ENCODE measurements at places on chromosomes 4 and X. TPM values are rescaled to one million over a fixed set of nuclear protein-coding genes. Genes with fewer than 3 reads are reported as not detected.

GRCh38 chr4:84498203-84498934 lies 723 bp downstream of the NKX6-1 start:
- H3K27ac ChIP-seq, result no peak overlapping the region
- peak overlapping the region; percentile 41 for H3K4me3 ChIP-seq
- no peak for DNase-seq
- no peaks in the 10 kb centered on the region for H3K36me3 ChIP-seq

DNA sequence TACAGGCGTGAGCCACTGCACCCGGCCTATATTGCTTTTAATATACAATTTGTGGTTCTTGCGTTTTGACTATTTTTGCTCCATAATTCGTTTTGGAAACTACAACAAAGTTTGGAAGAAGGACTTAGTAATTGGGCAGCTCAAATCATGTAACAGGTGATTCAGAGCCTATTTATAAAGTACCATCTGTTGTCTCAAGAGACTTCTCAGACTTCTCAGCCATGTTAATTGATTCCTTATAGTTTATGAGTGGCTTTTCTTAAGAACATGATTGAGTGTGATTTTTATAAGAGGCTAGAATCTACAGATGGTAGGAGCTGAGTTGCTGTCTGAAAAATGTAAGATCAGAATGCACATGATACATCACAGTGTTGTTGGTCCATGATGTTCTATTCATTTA lies 240.2 kb downstream of the ADGRL3 start:
- no peaks in the 10 kb centered on the region for H3K27me3 ChIP-seq
- DNase-seq, result no peak
- H3K4me1 ChIP-seq, result no peaks in the 10 kb centered on the region

- H3K4me3 ChIP-seq, result no peak overlapping the region
- no peaks in the 10 kb centered on the region for H3K4me1 ChIP-seq
- DNase-seq, result peak; percentile 52
- H3K27ac ChIP-seq, result no peak overlapping the region
Measured at GRCh38 chrX:69024931-69025330, 140.3 kb downstream of the PJA1 start.

DNA sequence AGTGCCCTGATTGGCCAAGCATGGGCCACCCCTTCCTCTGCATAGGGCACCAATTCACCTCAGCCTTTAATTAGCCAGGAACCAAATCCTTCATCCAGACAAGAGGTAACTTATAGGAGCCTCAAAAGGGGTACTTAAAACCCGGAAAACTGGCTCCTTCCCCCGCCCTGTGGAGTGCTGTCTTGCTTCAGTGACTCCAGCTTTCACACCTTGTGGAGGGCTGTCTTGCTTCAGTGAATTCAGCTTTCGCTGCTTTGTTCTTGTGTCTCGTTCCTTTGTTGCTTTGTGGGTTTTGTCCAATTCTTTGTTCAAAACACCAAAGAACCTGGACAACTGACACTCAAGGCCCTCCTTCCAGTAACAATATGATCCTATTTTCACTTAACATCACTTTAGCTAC lies 82.2 kb upstream of the FRG1 start:
- no peaks in the 10 kb centered on the region for H3K36me3 ChIP-seq
- no peak overlapping the region for H3K27ac ChIP-seq
- no peaks in the 10 kb centered on the region for H3K4me1 ChIP-seq
- no peak for DNase-seq
- no peaks in the 10 kb centered on the region for H3K27me3 ChIP-seq
- no peak overlapping the region for H3K4me3 ChIP-seq

DNA sequence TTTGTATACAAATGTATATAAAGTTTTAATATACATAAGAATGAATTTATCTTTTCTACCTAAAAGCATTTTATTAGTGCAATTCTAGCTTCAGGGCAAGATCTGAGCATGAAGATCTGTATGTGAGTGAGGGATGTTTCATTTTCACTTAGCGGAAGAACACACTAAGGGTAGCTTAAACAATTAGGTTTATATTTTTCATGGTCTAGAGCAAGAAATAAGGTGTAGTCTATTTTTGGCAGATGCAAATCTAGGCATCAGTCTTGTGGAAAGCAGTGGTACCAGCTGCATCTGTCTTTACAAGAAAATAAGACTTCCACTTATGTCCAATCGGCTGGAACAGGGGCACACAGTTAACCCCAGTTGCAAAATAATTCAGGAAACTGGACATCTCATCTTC lies 433.3 kb downstream of the ADAM29 start:
- no peak for DNase-seq
- H3K4me3 ChIP-seq, result no peak overlapping the region
- no peaks in the 10 kb centered on the region for H3K36me3 ChIP-seq
- no peak overlapping the region for H3K27ac ChIP-seq

DNA sequence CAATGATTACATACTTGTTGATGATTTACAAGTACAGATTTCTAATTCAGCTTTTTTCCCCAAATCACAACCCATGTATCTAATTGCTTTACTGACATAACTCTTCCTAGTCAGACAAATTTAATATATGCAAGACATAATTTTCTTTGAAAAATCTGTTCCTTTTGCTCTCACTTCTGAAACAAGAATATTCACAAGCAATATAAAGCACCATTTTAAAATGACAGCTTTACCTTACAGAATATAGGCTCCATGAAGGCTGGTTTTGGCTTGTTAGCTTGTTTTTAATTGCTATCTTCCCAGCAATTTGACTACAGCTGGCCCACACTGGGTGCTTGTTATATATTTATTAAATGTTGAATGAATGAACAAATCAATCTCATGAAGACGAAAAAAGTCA lies 24.5 kb downstream of the GPM6A start:
- H3K36me3 ChIP-seq, result no peaks in the 10 kb centered on the region
- no peaks in the 10 kb centered on the region for H3K27me3 ChIP-seq
- no peaks in the 10 kb centered on the region for H3K4me1 ChIP-seq
- DNase-seq, result no peak

- no peaks in the 10 kb centered on the region for H3K27me3 ChIP-seq
- no peaks in the 10 kb centered on the region for H3K36me3 ChIP-seq
- no peak for DNase-seq
Measured at GRCh38 chrX:100673397-100673953, 29.5 kb downstream of the SRPX2 start.

DNA sequence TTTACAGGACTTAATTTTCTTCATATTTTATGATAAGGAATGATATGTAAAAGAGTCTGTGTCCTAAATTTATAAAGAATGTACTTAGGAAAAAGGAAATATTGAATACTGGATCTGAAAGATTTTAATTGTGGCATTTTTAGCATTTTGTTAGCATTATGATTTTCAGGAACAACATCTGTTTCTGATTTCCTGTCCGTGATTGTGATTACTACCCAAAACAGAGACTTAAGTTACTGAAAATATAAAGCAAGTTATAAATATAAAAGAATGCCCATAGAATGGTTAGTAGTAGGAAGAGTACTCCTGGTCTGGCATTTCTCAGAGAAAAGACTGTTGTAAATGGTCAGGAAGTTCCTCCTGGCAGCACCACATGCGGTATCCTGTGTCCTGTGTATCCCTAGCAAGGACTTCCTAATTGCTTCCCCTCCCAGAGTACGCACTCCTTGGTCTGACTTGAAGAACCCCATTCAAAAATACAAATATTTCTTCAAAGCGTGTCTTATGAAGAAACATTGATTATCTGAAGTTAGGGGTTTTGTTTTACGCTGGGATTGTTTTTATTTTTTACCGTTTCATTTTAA lies 88.9 kb downstream of the RS1 start:
- H3K27me3 ChIP-seq, result no peaks in the 10 kb centered on the region
- H3K36me3 ChIP-seq, result no peaks in the 10 kb centered on the region
- no peak overlapping the region for H3K27ac ChIP-seq
- no peak overlapping the region for H3K4me3 ChIP-seq

DNA sequence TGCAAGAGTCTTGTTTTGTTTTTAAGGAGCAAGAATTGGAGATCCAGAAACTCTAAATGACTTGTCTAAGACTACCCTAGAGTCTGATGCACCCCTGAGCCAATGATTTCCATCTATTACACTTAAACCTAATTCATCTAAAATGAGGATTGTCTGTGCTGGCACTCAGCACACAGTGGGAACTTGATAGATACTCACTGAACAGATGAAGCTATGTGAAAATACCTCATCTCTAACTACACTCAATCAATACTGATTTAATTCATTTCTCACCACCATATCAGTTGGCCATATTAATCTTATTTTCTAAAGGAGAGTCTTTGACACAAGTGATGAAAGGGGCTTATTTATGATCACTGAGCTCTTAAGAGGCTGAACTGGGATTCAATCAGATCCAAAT lies 262.1 kb downstream of the HS3ST1 start:
- H3K4me3 ChIP-seq, result no peak overlapping the region
- H3K27me3 ChIP-seq, result no peaks in the 10 kb centered on the region
- no peaks in the 10 kb centered on the region for H3K4me1 ChIP-seq
- H3K36me3 ChIP-seq, result no peaks in the 10 kb centered on the region
- DNase-seq, result no peak
- H3K27ac ChIP-seq, result no peak overlapping the region

DNA sequence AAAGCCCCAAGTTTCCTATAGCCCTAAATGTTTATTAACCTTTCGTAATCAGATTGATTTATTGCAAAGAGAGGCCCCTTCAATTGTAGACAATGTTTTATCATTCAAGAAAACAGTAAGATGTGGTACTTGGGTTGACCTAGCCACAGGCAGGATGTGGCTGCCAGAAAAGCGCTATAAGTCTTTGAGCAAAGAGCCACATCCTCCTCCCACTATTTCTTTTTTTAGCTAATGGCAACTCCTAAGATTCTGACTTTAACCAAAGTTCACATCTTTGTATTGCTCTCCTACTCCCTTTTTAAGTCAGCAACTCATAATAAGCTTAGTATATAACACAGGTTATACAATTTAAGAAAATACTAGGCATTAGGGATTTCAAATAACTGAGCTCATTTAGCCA lies 70.7 kb upstream of the PPP3CA start:
- H3K27ac ChIP-seq, result no peak overlapping the region
- H3K36me3 ChIP-seq, result no peaks in the 10 kb centered on the region
- no peaks in the 10 kb centered on the region for H3K27me3 ChIP-seq

DNA sequence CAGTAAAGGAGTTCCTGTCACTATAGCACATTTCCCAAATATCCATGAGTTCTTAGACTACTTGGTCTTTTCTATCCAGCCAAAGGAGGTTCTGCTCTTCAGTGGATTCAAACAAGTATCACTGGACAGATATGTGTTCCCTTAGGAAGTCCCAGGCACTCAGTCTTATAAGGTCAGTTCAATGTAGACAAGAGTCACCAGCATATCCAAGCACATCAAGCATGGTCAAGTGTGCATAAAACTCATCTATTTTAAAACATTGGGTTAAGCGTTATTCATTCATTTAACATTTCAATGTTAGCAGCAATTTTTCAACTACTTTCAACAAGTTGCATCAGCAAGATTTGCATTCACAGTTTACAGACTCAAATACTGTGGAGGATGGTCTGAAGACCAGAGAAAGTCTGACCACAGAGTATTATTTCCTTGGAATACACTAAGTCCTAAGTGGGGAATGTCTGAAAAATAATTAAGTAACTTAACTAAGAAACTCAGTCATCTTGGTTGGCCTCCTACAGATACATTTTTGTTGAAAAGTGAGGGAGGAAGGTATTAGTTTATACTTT lies 630.5 kb upstream of the IGFBP7 start:
- H3K27me3 ChIP-seq, result no peaks in the 10 kb centered on the region
- no peak overlapping the region for H3K27ac ChIP-seq
- no peak for DNase-seq
- H3K4me1 ChIP-seq, result no peaks in the 10 kb centered on the region
- no peaks in the 10 kb centered on the region for H3K36me3 ChIP-seq
- no peak overlapping the region for H3K4me3 ChIP-seq

DNA sequence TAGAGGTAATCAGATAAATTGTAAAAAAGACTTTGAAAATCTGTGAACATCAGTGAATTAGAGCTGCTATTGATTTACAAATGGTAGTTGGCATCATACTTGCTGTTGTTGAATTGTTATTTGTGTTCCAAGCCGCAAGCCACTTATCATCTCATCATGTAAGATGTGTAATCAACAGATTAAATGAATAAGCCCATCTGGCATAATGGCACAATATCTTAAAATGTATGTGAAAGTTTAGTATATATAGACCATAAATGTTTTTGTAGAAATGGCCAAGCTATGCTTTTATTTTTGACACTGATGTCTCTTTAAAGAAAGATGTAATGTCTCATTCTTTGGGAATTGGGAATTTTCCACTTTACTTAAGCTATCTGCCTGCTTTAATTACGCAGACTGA lies 682.6 kb upstream of the GNPDA2 start:
- no peak for DNase-seq
- no peak overlapping the region for H3K27ac ChIP-seq
- no peak overlapping the region for H3K4me3 ChIP-seq

GRCh38 chr4:101284546-101284945 lies 62.8 kb downstream of the PPP3CA start:
- no peaks in the 10 kb centered on the region for H3K27me3 ChIP-seq
- no peaks in the 10 kb centered on the region for H3K36me3 ChIP-seq
- peaks cover 45% of the 10 kb centered on the region for H3K4me1 ChIP-seq

- no peaks in the 10 kb centered on the region for H3K27me3 ChIP-seq
- no peak overlapping the region for H3K4me3 ChIP-seq
- no peaks in the 10 kb centered on the region for H3K4me1 ChIP-seq
- H3K27ac ChIP-seq, result no peak overlapping the region
- no peak for DNase-seq
Measured at GRCh38 chr4:166460769-166461550, 587.9 kb downstream of the TLL1 start.

GRCh38 chr4:16329125-16329796 lies 103.0 kb upstream of the TAPT1 start:
- no peaks in the 10 kb centered on the region for H3K27me3 ChIP-seq
- H3K4me3 ChIP-seq, result no peak overlapping the region
- no peaks in the 10 kb centered on the region for H3K36me3 ChIP-seq
- no peak for DNase-seq
- no peak overlapping the region for H3K27ac ChIP-seq

DNA sequence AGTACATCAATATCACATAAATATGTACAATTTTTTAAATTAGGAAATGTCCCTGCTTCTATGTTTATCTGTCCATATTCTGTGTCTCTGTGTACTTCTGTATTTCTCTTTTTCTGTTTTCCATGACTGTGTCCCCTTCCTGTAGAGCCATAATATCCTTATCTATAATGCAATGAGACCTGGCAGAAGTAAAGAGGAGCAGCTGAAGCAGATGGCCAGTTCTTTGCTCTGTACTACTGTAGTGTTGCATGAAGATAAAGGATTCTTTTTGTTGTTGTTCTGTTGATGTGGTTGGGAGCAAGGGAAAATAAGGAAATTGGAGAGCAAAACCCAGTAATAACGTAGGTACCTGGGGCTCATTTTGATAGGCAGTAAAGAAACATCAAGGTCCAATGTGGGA lies 301.7 kb downstream of the ADGRL3 start:
- H3K36me3 ChIP-seq, result no peaks in the 10 kb centered on the region
- H3K27ac ChIP-seq, result no peak overlapping the region
- no peak for DNase-seq
- H3K4me3 ChIP-seq, result no peak overlapping the region

GRCh38 chrX:2462780-2463179 lies 38.0 kb downstream of the DHRSX start:
- no peak overlapping the region for H3K27ac ChIP-seq
- H3K36me3 ChIP-seq, result no peaks in the 10 kb centered on the region
- no peak for DNase-seq
- H3K27me3 ChIP-seq, result no peaks in the 10 kb centered on the region
- no peaks in the 10 kb centered on the region for H3K4me1 ChIP-seq

- H3K36me3 ChIP-seq, result no peaks in the 10 kb centered on the region
- no peak for DNase-seq
- no peak overlapping the region for H3K4me3 ChIP-seq
- H3K27me3 ChIP-seq, result no peaks in the 10 kb centered on the region
- no peak overlapping the region for H3K27ac ChIP-seq
Measured at GRCh38 chrX:8849945-8850344, 48.8 kb upstream of the FAM9A start.

Gene RNF150
- total RNA-seq, result 21.2 TPM

Gene CORIN
- not detected for total RNA-seq

Gene DGAT2L6
- not detected for total RNA-seq

Gene ADGRG2
- total RNA-seq, result not detected

Gene NXF2B
- total RNA-seq, result not detected

Gene SMR3B
- not detected for total RNA-seq

Gene NPY1R
- 1.3 TPM for total RNA-seq

Gene CDK16
- 172 TPM for total RNA-seq

Gene DCX
- total RNA-seq, result not detected
